Kidney capillary endothelial cell (primary cell): ENCODE measurements at places on chromosomes 5 and 9.
A peak's percentile ranks its signal among the peaks of the same experiment; 100 is the strongest.

- no peak for DNase-seq
Observed at GRCh38 chr9:91305596-91306295, 56.0 kb downstream of the AUH start.

- DNase-seq = no peak
Observed at GRCh38 chr9:94086486-94087345, 2.5 kb downstream of the PTPDC1 start.

DNA sequence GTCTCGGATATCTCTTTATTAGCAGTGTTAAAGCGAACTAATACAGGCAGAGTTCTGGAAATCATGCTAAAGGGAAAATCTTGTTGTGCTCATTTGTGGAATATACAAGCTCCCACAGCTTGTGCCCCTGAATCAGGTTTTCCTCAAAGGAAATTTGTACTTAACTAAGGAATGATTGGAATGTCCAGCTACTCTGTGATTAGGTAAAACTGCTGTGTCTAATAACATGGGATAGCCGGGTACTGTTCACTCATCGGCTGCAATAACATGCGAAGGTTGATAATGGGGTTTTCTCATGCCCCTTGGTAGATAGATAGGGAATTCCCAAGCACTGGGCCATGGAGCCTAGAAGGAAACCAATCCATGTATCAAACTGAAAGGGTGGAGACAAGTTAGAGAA lies 306.7 kb downstream of the NR2F1-AS1 start:
- DNase-seq = peak; percentile 64

- DNase-seq = no peak
Observed at GRCh38 chr5:167243463-167243862, 1048.0 kb upstream of the WWC1 start.

- DNase-seq = no peak
Observed at GRCh38 chr5:168147106-168147505, 144.3 kb upstream of the WWC1 start.

GRCh38 chr9:87445646-87446045 lies 52.0 kb upstream of the DAPK1 start:
- DNase-seq = peak; percentile 20

GRCh38 chr9:119712325-119712724 lies 343.1 kb upstream of the BRINP1 start:
- DNase-seq = no peak

- no peak for DNase-seq
Observed at GRCh38 chr5:170297589-170298462, at the start of gene LCP2. LCP2 (minus strand) TSS chr5:170297777; CDS start chr5:170297611, 166 bp downstream.

GRCh38 chr9:136858452-136858843 lies 6.3 kb downstream of the MAMDC4 start:
- no peak for DNase-seq

DNA sequence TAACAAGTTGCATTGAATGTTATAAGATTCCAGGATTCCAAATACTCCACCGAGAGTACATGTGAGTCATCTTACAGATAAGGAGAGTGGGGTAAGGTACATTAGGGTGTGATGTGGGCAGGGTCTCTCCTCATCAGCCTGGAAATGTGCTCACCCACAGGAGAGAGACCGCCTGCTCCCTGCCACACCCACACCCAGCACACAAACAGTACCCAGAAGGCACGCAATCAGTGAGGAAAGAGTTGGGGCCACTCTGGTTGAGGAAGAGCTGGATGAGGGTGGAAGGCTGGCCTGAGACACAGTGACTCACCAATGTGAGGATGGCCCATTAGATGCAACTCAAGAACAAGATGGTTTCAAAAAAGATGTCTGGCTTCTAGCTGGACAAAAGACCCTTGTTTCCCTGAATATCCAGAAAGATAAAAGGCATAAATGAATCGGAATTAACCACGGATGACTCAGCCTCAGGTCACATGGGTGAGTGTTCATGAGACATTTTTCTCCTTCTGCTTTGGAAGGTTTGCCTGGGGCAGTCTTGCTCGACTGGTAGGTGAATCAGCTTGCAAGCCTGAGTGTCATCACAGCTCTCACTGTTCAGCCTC lies 51.1 kb upstream of the LHFPL2 start:
- peak; percentile 42 for DNase-seq

- DNase-seq = no peak
Observed at GRCh38 chr5:108822211-108822947, 74.7 kb downstream of the FER start.

GRCh38 chr5:2857837-2858236 lies 106.4 kb upstream of the IRX2 start:
- DNase-seq = no peak

DNA sequence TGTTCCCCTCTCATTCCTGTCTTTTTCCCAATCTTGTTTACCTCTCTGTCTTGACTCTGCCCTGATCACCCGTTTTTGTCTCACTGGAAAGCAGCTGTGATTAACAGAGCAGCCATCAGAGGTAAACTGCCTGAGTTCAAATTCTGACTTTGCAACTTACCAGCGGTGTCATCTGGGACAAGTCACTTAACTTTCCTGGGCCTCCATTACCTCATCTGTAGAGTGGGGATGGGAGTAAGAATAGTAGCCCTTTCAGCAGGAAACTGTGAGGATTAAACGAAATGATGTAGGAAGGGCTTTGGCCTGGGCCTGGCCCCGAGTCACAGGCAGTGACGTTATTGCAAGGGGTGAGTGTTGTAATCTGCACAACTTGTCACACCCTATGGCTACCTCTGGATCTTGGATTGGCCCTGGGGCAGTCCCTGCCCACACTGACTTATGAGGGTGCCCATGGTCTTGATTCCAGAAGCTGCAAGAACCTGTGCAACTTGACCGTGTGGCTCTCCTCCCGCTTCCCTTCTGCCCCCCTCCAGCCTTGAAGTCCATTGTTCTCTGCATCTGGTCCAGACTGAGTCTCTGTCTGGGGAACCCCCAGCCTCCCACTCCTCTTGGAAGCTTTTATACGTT lies 657 bp upstream of the PCDH12 start:
- DNase-seq = no peak

- no peak for DNase-seq
Observed at GRCh38 chr5:76083555-76084495, 642 bp downstream of the SV2C start.

DNA sequence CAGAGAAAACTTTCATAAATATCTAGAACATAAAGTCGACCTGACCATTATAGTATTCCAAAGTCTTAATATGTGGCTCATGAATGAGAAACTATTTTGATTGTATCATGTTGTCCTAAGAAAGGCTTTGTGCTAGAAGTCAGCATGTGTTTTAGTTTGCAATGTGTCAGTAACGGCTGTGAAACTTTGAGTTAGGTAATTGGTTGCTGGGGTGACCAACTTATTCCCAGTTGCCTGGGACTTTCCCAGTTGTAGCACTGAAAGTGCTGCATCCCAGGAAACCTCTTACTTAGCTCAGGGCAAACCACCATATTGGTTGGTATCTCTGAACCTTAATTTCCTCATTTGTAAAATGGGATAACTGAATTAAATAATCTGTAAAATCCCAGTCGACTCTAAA lies 114.6 kb upstream of the SLC12A2 start:
- DNase-seq = no peak

DNA sequence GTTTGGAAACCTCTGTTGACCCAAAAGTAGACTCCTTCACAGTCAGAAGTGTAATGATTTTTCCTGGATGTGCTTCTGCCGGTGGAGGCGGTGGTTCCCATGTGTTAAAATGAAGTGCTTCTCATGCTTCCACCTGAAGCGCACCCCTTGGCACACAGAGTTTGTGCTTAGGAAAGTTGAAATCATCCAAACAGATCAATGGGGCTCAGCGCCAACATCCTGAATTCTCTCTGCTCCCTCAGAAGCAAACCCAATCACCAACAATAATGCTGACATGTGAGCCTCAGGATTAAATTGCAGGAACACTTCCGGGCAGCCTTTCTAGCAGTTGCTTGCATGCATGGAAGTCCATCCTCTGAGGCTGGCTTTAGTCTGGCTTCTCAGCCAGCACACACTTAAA lies 71.0 kb downstream of the MED10 start:
- no peak for DNase-seq

GRCh38 chr5:105907016-105907415 lies 1763.7 kb downstream of the EFNA5 start:
- DNase-seq = no peak

DNA sequence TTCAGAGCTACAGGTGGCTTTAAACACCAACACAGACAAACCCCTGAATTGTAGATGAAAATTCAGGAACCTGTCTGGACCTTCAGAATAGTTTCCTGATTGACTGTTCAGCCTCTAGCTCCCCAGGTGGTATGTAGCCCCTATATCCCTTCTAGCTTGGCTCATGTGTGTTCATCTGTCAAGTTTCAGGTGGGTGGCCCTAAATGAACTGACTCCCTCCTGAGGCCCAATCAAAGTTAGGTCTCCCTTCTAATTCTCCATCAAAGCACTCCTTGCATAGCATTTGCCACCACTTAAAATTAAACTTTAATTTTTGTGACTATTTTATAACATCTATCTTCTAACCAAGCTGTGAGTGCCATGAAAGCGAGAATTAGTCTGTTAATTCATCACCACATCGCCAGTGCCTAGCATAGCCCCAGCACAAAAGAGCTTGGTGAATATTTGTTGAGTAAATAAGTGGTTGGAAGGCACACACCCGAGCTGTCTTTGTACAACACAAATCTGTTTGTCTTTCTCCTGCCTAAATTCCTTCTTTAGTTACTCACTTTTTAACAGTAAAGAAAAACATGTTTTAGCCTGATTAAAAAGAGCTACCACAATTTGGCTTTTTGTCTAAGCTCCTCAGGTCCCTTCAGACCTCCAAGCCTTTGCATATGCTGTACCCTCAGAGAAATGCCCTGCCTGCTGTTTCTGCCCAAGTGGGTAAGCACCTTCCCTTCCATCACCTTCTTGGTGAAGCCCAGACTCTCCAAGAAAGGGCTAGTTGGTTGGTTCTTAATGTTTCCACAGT lies 138.1 kb upstream of the HMHB1 start:
- DNase-seq = no peak
